AG04449 (cell line): ENCODE measurements at places on chromosomes 12 and 14.

DNA sequence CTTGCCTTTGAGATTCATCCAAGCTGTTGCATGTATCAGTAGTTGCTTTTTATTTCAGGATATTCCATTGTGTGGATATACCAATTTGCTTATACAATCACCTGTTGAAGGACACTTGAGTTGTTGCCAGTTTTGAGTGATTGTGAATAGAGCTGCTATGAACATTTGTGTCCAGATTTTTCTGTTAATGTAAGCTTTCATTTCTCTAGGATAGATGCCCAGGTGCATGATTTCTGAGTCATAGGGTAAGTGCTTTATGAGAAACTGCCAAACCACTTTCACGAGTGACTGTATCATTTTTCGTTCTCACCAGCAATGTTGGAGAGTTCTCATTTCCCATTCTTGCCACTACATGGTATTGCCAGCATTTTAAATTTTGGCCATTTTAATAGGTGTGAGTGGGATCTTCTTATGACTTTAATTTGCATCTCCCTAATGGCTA lies 434.6 kb upstream of the RGS6 start:
- no peak for DNase-seq

DNA sequence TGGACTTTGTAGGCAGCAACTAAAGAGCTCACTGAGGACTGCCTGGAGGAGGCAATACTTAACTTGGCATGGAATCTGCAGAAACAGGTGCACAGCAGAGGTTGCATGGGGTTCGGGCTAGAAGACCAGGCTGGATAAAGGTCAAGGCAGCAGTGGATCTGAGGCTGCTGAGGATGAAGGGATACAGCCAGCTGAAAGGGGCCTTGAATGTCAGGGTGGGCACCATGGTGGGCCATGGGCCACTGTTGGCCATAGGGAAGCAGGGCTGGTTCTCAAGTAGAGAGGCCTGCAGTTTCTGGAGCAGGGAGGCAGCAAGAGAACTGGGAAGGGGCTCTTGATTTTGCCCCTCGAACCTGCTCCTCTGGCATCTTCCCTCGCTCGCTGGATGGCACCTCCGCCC lies 55.5 kb downstream of the C14orf132 start:
- DNase-seq: no peak

DNA sequence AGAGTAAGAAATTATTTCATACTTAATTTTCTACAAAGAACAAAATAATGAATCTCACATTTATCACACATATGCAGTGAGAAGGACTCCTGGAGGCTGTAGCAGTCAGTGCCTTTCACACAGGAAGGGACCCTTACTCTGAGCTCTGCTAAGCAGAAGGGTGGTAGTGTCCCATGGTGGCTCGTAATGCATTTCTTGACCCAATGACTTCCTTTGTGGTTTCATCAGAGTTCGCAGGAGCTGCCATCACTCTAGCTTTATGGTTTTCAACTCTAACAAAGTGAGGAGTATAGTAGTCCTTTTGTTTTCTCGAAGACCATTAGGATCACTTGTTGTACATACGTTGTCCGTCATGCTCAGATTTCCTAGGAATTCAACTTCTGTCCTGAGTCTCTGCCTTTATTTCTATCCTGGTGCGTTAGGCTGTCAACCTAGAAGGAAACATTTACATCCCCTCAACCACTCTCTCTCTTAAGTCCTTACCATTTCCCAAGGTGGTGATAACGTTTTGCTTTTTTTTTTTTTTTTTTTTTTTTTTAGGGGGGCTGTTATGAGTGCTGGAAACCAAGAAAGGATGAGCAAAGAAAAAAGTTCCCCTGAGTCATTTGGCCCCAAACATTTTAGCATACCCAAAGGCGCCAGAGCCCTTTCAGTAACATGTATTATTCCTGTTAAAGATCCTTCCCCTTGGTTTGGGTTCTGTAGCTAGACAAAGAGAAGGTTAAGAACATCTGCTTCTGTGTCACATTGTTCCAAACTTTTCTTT lies 37.2 kb downstream of the GABARAPL1 start:
- DNase-seq: no peak

DNA sequence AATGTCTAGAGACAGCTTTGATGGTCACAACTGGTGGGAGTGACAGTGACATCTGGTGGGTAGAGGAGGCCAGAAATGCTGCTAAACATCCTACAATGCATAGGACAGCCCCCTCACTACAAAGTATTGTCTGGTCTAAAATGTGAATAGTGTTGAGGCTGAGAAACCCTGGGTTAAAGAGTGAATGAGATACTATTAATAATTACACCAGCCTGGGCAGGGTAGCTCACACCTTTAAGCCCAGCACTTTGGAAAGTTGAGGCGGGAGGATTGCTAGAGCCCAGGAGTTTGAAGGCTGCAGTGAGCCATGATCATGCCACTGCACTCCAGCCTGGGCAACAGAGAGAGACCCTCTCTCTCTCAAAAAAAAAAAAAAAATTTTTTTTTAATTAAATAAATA lies 11.1 kb downstream of the SVOP start:
- no peak for DNase-seq

- DNase-seq: no peak
Observed at GRCh38 chr14:104156142-104156541, 17.8 kb downstream of the KIF26A start.

GRCh38 chr14:22588526-22589095 lies 413 bp downstream of the DAD1 start:
- no peak for DNase-seq

DNA sequence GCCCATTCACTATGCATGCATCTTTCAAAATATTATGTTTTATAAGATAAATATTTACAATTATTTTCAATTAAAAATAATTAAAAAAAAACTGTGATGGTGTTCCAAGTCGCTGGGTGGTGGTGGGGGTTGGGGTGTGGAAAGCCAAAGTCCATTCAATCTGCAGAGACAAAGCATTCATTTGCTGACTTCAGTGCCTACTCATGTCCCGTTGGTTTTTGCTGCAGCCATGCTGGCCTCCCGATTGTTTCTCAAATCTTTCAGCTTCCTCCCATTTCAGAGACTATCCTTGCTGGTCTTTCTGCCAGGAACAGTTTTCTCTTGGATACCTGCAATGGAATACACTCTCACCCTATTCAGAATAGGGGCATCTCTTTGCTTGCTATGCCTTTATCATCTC lies 331.5 kb upstream of the NOVA1 start:
- DNase-seq: no peak

GRCh38 chr12:26317942-26318575 lies 122.7 kb downstream of the SSPN start:
- no peak for DNase-seq

GRCh38 chr14:76909266-76909665 lies 83.1 kb downstream of the LRRC74A start:
- no peak for DNase-seq

DNA sequence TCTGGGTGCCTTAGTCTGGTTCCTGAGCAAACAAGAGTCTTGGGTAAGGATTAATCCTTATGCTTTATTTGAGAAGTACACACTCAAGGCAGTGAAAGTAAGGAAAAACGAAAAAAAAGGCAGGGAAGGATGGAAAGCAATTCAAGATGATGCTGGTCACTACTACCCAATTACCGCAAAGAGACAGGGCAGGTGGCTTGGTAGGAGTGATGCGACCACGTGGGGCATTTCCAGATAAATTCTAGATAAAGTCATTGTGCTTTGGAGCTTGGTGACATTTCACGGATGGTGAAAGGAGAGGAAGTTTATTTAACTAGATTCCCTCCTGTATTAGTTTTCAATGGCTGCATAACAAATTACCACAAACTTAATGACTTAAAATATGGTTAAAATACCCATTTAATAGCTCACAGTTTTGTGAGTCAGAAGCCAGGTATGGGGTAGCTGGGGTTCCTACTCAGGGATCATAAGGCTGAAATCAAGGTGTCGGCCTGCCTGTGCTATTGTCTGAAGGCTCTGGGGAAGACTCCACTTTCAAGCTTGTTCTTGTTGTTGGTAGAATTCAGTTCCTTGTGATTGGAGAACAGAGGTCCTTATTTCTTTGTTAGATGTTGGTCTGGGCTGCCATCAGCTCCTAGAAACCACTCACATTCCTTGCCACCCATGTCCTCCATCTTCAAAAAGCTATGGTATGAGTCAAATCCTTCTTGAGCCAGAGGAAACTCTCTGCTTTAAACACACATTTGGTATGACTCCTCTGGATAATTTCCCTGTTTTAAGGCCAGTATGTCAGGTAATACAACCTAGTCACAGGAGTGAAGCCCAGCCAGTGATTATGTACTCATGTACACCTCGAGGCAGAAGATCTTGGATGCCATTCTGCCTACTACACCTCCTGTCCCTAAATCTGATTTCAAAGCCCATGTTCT lies 5.6 kb upstream of the HMGA2 start:
- no peak for DNase-seq

- DNase-seq: no peak
Observed at GRCh38 chr12:96266238-96266637, 72.1 kb downstream of the ELK3 start.

- no peak for DNase-seq
Observed at GRCh38 chr12:68097386-68097785, 62.2 kb downstream of the IFNG start.

DNA sequence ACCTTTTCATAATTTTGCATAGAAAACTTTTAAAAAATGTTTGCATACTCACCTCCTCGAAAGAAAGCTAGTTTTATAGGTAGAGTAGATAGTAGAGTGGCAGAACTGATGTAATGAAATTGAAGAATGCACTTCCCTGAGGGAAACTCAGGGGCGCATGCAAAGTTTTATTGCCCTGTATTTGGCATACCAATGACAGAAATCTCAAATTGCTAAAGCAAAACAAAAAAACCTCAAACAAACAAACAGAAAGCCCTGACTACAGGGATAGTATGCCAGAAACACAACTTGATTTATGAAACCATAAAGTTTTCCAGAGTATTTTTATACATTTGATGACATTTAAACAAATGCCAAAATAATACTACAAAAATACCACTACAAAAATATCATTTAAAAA lies 1.8 kb downstream of the RASSF9 start:
- no peak for DNase-seq

- DNase-seq: no peak
Observed at GRCh38 chr14:21092273-21093011, 6.0 kb downstream of the ZNF219 start.

DNA sequence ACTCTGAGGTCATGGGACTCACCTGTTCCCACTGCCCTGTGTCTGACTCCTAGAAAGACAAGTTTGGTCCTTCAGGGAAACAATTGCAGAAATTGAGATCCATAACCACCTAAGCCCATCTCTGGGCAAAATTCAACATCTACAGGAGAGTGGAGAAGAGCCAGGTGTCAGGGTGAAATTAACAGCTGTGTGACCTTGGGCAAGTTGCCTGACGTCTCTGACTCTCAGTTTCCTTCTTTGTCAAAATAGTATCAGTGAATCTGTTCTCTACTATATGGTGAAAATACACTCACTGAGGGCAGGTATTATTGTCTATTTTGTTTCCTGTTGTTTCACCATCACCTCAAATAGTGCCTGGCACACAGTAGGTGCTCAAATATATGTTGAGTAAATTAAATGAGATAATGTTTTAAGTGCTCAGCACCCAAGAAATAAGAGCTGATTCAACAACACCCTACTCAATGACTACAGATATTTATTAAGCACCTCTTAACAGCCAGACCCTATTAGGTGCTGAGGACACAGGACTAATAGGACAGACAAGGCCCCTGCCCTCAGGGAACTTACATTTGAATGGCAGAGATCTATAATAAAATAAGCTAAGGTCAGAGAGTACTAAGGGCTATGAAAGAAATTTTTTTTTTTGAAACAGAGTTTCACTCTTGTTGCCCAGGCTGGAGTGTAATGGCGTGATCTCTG lies 14.2 kb upstream of the IFT81 start:
- no peak for DNase-seq

DNA sequence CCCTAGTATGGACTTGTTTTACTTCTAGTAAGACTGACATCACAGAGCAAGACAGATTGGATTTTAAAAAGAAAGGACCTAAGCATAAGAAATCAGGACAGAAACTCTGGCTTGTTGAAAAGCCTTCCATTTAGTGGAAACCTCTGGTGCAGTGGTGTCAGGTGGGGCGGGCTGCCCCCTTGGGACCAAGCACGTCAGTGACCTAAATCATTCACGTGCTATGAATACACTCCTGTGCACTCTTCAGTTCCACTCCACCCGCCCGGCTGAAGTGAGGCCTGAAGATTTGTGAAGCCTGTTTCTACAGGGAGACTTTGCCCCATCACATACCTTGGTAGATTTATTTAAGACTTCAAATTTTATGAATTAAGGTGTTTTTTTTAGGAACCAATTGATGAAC lies 58.2 kb upstream of the STRN3 start:
- no peak for DNase-seq

DNA sequence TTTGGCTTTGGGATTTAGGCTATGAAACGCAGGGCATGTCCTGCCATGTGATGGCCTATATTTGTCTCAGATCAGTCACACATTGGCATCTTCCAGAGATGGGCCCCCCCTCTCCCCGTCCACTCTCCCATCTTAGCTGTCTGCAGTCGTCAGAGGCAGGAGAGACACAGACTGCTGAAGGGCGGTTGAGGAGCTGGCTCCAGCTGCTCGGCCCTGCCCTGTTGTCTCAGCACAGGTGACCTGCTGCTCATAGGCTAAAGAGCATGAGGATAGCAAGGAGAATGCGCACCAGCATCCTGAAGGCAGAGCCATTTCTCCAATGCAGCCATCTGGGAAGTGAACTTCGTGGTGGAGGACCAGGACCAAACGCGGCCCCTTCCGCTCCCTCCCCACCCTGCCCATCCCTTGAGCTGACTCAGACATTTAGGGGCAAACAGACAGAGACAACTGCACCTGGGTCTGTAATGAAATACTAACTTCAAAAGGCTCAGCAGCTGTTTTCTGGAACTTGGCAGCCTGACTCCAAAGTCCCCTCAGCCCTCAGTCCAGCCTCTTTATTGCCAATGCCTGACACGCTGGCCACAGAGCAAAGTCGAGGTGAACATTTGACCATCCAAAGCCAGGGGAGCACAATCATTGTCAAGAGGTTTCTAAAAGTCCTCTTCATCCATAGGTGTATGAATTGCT lies 22.3 kb downstream of the FZD10 start:
- no peak for DNase-seq

GRCh38 chr12:3308063-3308462 lies 182.9 kb upstream of the PRMT8 start:
- DNase-seq: no peak

DNA sequence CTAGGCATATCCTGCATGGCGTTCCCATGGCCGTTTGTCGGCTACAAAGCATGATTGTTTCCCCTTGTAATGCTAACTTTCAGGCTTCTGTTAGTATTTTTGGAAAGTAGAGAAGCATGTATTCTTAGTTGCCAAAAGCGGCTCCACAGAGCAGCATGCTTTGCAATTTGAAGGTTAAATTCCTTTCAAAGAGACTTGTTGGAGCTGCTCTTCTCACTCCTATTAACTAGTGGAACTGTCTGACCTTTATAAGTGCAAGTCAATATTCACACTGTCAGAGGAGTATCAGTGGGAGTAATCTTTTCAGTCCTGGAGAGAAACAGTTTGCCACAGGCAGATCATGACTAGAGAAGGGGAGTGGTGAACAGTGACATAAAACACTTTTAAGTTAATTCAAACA lies 656.1 kb upstream of the NOVA1 start:
- DNase-seq: no peak

- DNase-seq: no peak
Observed at GRCh38 chr14:55851961-55852360, 266.2 kb upstream of the PELI2 start.

- no peak for DNase-seq
Observed at GRCh38 chr12:67759829-67760228, 111.3 kb downstream of the DYRK2 start.

GRCh38 chr12:59005193-59005955 lies 85.1 kb upstream of the LRIG3 start:
- DNase-seq: no peak
